Activated naive CD4-positive, alpha-beta T cell treated with Interleukin-2 at 50 U/mL for 16 hours (primary cell): ENCODE measurements at places on chromosomes 11 and 22.
A peak's percentile ranks its signal among the peaks of the same experiment; 100 is the strongest.

- DNase-seq = no peak
Measured at GRCh38 chr11:10139143-10139542, 154.9 kb downstream of the SBF2 start.

GRCh38 chr11:124830749-124831148 is 30.5 kb upstream of the MSANTD2 start:
- no peak for DNase-seq

DNA sequence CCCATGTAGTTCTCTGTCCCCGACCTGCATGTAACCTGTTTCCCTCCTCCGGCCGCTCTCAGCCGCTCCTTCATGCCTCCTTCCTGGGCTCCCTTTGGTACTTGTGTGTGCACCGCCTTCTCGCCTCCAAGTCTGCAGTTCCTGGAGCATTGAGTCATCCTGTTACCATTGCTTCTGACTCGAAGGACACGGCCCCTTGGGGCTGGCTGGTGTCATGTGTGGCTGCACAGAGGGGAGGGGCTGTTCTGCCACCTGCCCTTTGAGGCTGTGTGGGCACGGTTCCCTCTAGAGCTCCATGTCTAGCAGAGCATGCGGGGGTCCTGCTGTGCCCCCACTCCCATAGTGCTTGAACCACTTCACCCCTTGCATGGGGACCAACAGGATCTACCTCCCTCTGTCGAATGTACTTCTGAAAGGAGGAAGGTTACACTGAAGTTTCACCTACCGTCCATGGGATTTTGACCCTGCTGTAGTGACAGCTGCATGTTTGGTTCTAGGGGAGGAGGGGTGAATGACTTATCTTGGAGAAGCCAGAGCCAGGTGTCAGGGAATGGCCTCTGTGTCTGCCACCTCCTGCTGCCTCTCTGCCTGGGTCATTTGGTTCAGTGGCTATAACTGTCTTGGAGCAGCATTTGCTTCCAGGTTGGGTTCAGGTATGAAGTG is 39.6 kb downstream of the BCR start:
- peak; percentile 67 for DNase-seq

- no peak for DNase-seq
Measured at GRCh38 chr22:19714312-19715187, at the start of gene SEPTIN5. SEPTIN5 (plus strand) TSS chr22:19714503; CDS start chr22:19714589, 86 bp downstream.

DNA sequence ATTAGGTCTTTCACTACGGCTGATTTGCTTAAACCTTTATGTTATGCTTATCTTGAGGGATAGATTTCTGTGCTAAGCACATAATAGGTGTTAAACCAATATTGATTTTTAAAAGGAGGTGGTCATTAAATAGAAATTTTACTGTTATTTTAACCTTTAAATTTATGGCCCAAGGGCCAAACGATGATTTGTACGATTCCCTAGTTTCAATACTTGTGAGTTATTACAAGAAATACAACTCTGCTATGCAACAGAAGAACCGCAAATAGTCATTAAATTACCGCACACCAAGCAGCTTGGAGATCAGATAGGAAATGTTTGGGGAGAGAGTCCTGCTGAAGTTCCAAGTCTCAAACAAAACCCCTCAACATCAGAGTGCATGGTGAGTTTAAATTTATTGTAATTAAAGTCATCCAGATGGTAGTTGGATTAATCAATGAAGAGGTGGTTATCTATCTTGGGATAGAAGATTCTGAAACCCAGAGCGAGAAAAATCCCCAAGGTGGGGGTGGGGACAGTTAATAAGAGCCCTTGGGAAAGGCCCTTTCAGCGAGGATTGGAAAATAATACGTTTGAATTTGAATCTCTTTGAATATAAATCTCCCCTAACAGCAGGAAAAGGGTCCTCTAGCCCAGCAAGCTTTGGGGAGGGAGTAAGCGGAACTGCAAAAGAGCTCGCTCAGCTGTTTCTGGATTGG is 805 bp upstream of the QSER1 start:
- no peak for DNase-seq

DNA sequence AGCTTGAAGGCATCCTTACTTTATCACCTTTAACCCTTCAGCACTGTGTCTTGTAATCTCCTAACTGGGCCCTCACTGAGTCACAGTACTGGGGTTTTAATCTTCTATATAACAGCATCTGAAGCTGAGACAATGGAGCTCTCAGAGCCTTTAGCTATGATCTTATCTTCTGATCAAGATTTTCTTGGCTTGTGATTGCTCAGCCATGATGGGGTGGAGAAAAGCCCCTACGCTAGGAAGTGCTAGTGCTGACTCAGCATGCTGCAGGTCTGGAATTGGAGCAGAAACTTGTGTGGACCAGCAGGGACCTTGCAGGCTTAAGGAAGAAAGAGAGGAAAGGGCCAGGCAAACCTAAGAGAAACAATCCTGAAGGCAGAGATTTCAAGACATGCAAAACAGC is 71.7 kb upstream of the EED start:
- DNase-seq = no peak

GRCh38 chr11:8809241-8809938 is 101.6 kb upstream of the AKIP1 start:
- no peak for DNase-seq

GRCh38 chr11:115279813-115280761 is 224.1 kb downstream of the CADM1 start:
- no peak for DNase-seq

GRCh38 chr11:19552161-19552560 is 160.5 kb upstream of the NAV2 start:
- DNase-seq = no peak

DNA sequence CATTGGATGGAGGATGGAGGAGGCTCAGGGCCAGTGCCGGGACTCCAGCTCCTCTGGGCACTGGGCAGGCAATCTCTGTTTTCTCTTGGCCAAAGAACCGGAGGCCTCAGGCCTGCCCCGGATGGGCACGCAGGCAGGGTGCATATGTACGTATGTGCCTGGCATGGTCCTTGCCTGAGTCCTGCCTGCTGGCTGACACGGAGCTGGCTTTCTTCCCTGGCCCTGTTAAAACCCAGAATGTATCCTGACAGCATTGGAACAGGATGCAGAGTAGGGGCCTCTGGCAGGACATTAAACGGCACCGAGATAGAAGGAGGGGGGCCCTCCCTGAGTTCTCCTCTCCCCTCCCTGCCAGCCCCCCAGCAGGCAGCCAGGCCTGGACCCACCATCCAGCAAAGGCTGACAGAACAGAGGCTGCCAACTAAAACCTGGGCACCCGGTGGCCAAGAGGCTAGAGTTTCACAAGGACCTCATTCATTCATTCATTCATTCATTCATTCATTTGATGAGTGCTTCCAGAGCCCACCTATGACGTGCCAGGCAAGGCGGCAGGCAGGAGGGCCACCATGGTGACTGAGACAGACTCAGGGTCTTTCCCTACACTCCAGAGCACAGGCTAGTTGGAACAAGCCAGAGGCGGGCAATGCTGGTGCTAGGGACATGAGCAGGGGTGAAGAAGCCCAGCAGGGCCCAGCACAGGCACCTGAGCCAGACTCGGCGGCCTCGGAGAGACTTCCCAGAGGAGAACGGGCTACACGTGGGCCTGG is 28.8 kb downstream of the FLRT1 start:
- no peak for DNase-seq

DNA sequence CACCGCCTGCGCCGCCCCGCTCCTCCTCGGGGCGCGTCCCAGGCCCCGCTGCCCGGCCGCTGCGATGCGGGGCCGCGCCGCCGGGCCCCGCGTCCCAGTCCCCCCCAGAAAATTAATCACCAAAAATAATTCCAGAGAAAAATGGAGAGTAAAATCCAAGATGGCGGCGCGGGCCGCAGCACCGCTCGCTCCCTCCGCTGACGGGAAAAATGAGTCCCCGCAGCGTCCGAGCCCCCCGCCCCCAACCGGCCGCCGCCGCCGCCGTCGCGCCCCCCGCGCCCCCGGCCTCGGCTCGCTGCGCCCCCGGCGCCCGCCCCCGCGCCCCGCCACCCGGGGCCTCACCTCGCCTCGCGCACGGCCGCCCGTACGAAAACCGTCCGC is at the start of gene KMT5B:
Gene KMT5B (minus strand): TSS at position 162 of the 381 bp plus-strand sequence. CDS start 23,220 bp downstream, outside the sequence.
- DNase-seq = peak; percentile 67

GRCh38 chr22:26170112-26170492 is 840 bp downstream of the SEZ6L start:
- DNase-seq = no peak

DNA sequence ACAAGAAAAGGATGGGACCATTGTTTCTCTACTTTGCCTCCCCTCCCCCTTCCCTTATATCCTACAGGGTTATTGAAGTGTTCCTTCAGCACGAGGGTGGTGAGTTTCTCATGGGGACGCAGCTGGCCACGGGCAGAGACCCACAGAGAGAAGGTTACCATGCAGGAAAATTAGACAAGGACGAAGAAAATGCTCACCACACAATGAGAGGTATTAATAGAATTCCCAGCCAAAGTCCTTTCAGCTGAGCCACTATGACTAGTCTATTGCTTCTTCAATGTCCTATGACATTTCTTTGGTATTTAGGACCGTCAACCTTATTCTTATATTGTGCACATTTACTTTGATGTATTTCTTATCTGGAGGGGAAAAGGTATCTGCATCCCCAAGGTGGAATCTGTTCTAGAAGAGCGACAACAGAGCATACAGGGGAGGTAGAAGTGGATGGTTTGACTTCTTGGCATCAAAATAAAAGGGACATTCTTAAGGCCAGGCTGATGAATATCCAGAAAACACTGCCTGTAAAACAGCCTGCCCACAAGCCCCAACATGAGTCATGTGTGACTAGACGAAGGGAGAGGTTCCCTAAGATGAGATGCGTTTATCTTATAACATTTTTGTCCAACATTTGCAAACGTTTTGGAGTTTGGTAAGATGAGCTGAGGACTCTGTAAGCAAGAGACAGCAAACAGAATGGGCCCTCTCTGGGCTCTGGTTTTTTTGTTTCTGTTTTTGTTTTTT is 209.8 kb upstream of the NARS2 start:
- no peak for DNase-seq

GRCh38 chr22:34781681-34782080 is 284.3 kb upstream of the ISX start:
- no peak for DNase-seq

GRCh38 chr22:27677905-27678458 is 123.6 kb downstream of the MN1 start:
- DNase-seq = no peak

- no peak for DNase-seq
Measured at GRCh38 chr11:61911128-61911700, 6.2 kb downstream of the RAB3IL1 start.

- no peak for DNase-seq
Measured at GRCh38 chr11:79940165-79940564, 499.3 kb upstream of the TENM4 start.

DNA sequence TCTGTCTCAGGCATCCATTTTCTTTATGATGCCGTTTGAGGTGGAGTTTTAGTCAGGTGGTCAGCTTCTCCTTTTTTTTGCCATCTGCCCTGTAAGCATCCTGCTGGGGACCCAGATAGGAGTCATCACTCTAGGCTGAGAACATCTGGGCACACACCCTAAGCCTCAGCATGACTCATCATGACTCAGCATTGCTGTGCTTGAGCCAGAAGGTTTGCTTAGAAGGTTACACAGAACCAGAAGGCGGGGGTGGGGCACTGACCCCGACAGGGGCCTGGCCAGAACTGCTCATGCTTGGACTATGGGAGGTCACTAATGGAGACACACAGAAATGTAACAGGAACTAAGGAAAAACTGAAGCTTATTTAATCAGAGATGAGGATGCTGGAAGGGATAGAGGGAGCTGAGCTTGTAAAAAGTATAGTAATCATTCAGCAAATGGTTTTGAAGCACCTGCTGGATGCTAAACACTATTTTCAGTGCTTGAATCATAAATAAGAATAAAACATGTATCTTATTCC is 10.9 kb upstream of the HBE1 start:
- no peak for DNase-seq

GRCh38 chr22:24503137-24503842 is 8.2 kb downstream of the UPB1 start:
- peak; percentile 66 for DNase-seq

DNA sequence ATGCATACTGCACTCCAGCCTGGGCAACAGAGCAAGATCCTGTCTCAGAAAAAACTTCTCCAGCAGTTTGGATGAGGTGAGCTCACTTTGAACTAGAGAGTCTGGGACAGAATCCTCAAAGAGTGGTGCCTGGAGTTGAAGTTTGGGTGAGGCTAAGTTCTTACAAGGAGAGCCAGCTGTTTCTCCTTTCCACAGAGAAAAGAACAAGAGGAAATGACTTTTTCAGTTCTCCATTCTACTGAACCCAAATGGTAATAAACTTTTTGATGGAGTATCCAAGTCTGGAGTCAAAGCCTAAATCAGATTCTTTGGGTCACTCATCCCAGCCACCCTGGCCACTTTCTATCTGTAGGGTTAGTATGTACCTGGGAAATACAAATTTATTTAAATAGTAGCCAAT is 102.7 kb downstream of the TRAF6 start:
- DNase-seq = no peak

- DNase-seq = no peak
Measured at GRCh38 chr11:102361086-102362031, 14.3 kb downstream of the BIRC2 start.

DNA sequence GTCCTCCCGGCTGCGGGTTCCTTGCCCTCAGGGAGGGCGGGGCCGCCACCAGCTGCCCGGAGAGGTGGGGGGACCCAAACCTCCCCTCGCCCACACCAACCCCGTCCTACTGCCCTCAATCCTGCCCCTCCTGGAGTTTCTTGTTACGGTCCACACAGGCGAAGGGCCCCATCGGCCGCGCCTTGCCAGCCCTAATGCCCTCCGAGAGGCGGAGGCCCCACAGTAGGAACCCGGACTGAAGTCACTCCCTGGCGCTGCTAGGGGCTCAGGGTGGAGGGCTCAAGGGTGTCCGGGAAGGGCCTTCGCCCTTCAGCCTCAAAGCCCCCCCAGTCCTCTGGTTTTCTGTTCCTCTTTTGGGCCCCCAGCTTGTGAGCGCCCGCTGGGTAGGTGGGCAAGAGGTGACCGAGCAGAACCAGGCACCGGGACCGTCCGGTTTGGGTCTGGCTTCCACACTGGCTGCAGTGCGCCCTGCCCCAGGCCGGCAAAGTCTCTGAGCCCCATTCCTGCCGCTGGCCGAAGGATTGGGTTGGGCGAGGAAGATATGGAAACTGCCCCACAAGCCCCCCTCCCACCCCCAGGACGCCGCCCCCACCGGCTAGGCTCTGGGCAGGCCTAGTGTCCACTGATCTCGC is 24.5 kb downstream of the DUSP8 start:
- DNase-seq = no peak

DNA sequence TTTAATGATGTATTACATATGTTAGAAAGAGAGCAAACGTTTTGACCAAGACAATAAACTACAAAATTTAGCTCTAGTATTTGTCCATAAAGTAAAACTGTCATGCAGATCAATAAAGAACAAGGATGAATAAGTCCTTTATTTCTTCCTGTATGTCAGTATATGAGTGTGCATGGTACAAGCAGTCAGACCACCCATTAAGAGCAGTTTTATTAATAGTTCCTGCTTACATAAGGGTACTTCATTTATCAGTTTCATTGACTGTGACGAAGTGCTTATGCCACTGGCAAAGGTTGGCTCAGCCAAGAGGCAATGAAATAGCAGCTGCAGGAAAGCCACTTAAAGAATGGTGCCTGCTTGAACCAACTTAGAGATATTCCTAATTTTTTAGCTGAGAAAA is 913.0 kb upstream of the CNTN5 start:
- no peak for DNase-seq

DNA sequence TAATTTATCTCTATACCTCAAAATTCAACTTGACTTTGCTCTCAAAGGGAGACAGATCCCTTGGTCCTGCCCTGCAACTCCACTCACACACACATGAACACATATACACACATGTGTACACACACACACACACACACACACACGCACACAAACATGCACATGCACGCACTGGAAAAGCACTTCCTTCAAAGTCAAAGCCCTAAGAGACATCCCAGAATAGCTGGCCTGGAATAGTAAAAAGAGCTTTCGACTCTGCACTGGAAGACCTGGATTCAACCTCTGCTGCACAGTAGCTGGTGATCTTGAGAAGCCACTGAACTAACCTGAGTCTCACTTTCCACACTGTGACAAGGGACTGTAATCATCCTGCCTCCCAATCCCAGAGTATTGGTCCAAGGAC is 26.8 kb downstream of the TENM4 start:
- no peak for DNase-seq
